Lower leg skin (tissue), 4 donors: ENCODE measurements at places on chromosomes 12 and 14. TPM values are rescaled to one million over a fixed set of nuclear protein-coding genes. Genes with fewer than 3 reads are reported as not detected.

SLC25A47 gene
- total RNA-seq, result not detected

GZMB gene
- total RNA-seq, result not detected

PTGDR gene
- 0.88 TPM for total RNA-seq

KRT7 gene
- 90.4 TPM for total RNA-seq

FGF6 gene
- total RNA-seq, result not detected

SCN8A gene
- total RNA-seq, result 0.80 TPM

C12orf54 gene
- not detected for total RNA-seq

ASCL1 gene
- total RNA-seq, result not detected

SERPINA10 gene
- not detected for total RNA-seq

MLH3 gene
- total RNA-seq, result 19.9 TPM

RNU4-1 gene
- under 0.01 TPM for total RNA-seq

PMCH gene
- not detected for total RNA-seq

KRT82 gene
- total RNA-seq, result 0.46 TPM

GYS2 gene
- total RNA-seq, result not detected

CCDC177 gene
- not detected for total RNA-seq

COPS7A gene
- 46.3 TPM for total RNA-seq

SETD1B gene
- total RNA-seq, result 15.0 TPM

DDN gene
- 0.13 TPM for total RNA-seq

PIWIL1 gene
- not detected for total RNA-seq

APOF gene
- total RNA-seq, result not detected

PLA2G1B gene
- not detected for total RNA-seq

ADCY6 gene
- 17.2 TPM for total RNA-seq

CCDC197 gene
- total RNA-seq, result not detected

FGD4 gene
- 45.5 TPM for total RNA-seq

PAX9 gene
- total RNA-seq, result 0.17 TPM

GXYLT1 gene
- 11.7 TPM for total RNA-seq

OR2AP1 gene
- total RNA-seq, result not detected

ITGB7 gene
- total RNA-seq, result 8.1 TPM

NKX2-8 gene
- total RNA-seq, result 1.2 TPM

PNP gene
- total RNA-seq, result 48.8 TPM

ANKRD52 gene
- 15.6 TPM for total RNA-seq

TAS2R42 gene
- total RNA-seq, result not detected

TEP1 gene
- total RNA-seq, result 26.4 TPM

P2RX2 gene
- not detected for total RNA-seq

TSHR gene
- 0.99 TPM for total RNA-seq

FAM161B gene
- total RNA-seq, result 3.1 TPM

GPHN gene
- total RNA-seq, result 14.8 TPM

ASPG gene
- total RNA-seq, result 12.1 TPM

LRP1-AS gene
- not detected for total RNA-seq

CNTN1 gene
- total RNA-seq, result 11.6 TPM

STXBP6 gene
- 36.2 TPM for total RNA-seq

DAO gene
- total RNA-seq, result not detected
